ENCODE measurements at places on chromosomes 1 and 21. TPM values are rescaled to one million over a fixed set of nuclear protein-coding genes. Genes with fewer than 3 reads are reported as not detected.

- no peak for DNase-seq
These were observed 8.2 kb upstream of the C1orf141 start for GRCh38 chr1:67142931-67143330.

GRCh38 chr21:43652616-43653015, 6.7 kb downstream of the HSF2BP start:
- DNase-seq: no peak

DNA sequence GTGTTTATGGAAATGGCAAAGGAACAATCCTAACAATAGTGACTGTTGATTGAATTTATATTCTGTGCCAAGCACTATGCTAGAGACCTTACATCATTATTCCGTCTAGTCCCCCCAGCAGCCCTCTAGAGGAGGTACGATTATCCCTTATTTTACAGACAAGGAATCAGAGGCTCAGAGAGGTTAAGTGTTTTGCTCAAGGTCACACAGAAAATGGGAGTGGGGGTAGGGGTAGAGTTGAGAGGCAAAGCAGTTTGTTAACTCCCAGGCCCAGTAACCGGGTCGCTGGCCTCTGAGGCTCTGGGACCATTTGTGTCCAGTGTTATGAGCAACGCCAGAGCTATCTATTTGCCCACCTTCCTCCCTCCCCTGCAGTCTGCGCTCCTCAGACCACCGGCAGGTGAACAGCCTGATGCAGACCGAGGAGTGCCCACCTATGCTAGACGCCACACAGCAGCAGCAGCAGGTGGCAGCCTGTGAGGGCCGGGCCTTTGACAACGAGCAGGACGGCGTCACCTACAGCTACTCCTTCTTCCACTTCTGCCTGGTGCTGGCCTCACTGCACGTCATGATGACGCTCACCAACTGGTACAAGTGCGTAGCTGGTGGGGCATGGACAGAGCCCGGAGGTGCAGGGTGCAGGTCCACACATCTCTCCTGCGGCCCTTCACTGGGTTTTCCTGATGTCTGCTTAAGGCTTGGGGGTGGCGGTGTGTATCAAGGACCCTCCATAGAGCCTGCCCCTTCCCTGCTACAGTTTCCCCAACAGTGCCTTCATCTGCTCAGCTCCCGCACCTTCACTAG, 19.8 kb downstream of the SERINC2 start:
- DNase-seq: peak; percentile 29

GRCh38 chr21:36203603-36203889, 46.9 kb downstream of the DOP1B start:
- no peak for DNase-seq

DNA sequence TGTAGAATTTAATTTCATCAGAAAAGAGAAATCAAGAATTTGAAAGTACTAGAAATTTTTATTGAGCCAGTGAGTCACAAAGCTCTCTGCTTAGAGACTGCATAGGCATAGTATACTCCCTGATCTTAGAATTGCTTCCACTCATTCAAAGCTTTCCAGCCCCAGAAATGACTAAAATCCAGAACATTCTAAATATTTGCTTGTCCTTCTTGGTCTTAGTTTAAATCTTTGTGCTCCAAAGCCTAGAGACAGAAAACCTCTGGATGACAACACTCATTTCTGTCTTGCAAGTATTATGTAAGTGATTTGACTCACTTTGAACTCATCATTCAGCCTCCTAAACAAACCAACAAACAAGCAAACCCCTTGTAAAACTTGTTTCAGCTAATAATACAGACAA, 74.2 kb downstream of the PTPRC start:
- no peak for DNase-seq

DNA sequence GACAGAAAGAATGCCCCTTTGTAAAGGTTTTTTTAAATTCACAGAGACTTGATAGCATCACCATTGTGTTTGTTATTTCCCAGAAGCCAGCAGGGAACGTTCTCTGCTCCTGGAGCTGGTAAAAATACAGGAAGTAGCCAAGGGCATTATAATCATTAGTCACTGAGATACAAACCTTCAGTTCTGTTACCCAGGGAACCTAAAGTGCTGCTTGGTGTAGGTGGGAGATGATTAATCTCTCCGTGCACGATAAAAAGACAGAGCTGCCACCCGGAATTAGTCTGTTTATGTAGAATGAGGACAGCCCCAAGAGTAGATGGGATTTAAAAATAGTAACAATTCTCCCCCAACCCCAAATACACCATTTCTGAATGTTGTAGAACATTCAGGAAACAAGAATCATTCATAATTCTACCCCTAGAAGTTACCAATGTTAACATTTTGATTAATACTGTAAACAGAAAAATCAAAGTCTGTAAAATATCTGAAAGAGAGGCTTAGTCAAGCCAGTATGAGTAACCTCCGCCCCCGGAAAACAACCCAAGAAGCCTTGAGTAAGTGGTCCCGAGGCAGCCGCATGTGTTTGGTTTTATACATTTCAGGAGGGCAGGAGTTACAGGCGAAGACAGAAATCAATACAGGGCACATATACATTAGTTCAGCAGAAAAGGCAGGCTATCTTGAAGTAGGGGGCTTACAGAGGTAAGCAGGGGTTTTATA, 45.3 kb upstream of the CTBS start:
- no peak for DNase-seq

GRCh38 chr1:145824499-145824842, 471 bp downstream of the POLR3C start:
- DNase-seq: no peak

GRCh38 chr1:3898994-3899753, 898 bp downstream of the C1orf174 start:
- peak; percentile 62 for DNase-seq

- peak; percentile 31 for DNase-seq
These were observed 256.9 kb downstream of the GPATCH2 start for GRCh38 chr1:217373761-217374701.

GRCh38 chr21:46562964-46563607, 41.8 kb downstream of the S100B start:
- no peak for DNase-seq

DNA sequence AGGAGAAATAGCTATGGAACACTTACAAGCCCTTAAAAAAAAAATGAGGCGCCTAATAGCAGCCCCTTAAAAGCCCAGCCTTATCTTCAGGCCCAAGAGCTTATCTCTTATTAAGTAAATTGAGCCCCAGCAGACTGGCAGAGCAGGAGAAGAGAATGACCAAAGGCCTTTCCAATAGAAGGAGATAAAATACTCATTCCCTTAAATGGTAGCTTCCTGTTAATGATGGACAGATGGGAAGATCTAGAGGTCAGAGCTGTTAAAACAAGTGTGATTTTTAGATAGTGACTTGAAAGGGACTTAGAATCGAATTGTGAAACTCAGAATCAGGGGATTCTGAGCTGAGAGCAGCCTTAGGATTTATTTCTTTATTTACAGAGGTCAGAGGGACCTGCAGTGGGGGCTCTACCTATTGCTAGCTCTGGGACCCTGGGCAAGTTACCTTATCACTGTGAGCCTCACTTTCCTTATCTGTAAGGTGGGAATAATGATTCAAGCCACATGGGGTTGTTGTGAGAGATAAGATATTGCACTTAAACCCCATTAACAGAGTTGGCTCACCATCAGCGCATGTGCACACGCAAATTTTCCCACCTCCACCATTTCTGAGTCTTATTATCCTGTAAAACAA, 101.3 kb upstream of the C8B start:
- DNase-seq: no peak

- DNase-seq: no peak
These were observed 24.6 kb downstream of the RAVER2 start for GRCh38 chr1:64769482-64769881.

- no peak for DNase-seq
These were observed 20.3 kb upstream of the CXADR start for GRCh38 chr21:17492415-17493168.

DNA sequence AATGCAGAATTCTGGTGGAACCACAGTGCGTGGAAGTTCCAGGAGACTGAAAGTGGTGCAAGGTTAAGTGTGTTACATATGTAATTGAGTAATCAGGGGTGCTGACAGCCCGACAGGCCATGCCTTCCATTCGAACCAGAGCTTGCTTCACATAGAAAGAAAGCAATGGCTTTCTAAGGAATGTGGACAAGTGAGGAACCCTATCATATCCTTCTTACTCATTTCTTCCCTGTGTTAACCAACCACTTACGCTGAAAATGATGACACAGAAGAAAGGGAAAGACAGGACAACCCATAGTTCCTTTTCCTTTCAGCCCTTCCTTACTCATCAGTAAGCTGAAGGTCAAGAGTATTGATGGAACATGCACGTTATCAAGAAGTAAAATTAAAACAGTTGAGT, 48.1 kb upstream of the KCNA3 start:
- no peak for DNase-seq

DNA sequence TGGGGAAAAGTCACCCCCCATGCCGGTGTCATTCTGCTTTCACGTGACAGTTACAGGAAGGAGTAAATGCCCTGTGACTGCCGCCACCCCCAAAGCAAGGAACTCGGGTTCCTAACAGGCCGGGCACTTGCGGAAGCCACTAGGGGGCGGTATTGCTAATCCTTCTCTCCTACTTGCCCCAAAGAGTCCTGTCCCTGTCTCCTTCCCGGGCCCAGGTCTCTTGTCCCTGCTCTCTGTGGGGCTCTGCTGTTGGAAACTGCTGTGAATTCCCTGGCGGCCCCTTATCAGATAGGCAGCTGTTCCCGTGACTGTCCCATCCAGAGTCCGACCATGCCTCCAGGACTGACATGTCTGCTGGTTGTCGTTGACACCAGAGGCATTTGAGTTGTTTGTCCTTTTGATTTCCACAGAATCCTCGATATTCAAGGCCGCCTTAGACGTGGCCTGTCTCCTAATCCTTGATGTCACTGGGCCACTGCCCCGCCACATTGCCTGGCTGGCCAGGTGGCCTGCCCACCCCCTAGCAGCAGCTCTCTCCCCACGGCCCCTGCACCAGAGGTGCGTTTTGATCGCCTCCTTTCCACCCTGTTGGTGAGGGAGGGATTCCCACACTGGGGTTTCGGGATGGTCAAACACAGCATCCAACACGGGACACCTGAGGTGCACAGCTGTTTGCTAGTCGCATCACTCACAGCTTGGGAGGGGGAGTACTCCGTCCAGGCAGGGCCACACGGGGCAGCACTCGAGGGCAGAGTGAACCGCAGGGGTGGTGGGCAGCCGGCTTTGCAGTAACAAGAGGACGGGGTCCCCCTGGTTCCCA, 37.3 kb downstream of the CHAF1B start:
- peak; percentile 86 for DNase-seq

- DNase-seq: peak; percentile 83
These were observed 45.2 kb downstream of the CAMK2N1 start for GRCh38 chr1:20440785-20441200.

- no peak for DNase-seq
These were observed 225.9 kb downstream of the PTPRC start for GRCh38 chr1:198864695-198865094.

GRCh38 chr1:243686159-243686558, 163.9 kb downstream of the AKT3 start:
- no peak for DNase-seq

- no peak for DNase-seq
These were observed 17.8 kb upstream of the PTGFR start for GRCh38 chr1:78472851-78473496.

DNA sequence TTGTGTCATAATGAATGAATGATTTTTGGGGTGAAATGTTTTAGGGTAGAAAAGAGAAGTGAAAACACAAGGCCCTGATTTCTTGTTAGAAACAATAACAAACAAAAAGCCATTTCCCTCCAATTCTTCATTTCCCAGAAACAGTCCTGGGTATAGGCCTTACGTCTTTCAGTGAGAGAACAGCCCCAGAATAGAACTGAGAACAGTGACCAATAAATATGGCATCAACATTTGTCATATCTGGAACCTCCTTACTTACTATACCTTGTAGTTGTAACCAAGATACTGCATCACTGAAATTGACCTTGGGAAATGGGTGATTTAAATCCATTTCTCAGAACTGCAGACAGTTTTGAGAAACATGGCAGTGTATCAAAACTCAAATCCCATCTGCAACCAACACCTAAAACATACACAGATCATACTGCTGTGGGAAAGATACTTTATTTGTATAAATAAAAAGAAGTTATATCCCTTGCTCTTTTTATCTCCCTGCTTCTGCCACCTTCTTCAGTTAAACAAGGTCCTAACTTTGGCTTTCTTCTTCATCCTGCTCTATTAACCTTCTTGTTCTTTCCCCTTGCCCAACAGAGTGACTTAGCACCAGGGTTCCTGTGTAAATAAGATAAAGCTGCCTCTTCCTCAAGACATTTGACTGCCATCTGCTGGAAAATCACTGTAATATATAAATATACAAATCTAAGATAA, 19.5 kb downstream of the XKR8 start:
- DNase-seq: no peak

- no peak for DNase-seq
These were observed 61.1 kb upstream of the PPP2R5A start for GRCh38 chr1:212224102-212224501.

DNA sequence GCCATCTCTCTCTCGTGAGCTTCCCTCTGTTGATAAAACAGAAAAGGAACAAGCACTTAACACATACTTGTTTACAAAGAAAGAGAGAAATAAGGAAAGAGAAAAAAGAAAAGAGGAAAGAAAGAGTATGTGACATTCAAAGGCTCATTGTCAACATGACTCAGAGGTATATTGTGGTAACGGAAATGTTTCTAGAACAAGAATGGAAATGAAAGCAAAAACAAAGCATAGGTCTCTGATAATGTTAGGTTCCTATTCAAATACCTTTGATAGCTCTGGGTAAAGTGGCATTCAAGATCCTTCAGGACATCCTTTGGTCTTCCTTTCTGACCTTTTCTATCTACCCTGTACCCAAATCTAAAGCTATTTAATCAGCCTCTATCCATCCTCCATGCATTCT, 67.4 kb upstream of the DMRTA2 start:
- DNase-seq: no peak

DNA sequence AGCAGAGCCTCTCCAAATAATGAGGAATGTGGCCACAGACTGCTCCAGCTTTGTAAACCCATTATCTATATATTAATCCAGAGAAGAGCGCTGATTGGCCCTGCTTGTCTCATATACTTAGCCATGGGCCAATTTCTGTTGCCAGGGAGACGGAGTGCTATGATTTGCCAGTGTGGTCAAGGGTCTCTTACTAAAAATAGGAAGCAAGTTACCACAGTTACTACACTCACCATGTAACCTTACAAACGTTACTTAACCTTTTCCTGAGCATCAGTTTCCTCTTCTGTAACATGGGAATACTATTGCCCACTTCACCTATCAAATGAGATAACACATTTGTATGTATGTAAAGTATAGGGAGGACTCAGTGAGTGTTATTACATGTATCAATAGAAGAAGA, 7.7 kb upstream of the S100A2 start:
- DNase-seq: no peak

GRCh38 chr1:95086949-95087533, 14.3 kb upstream of the ALG14 start:
- peak; percentile 47 for DNase-seq

GRCh38 chr1:178942285-178943198, 71.7 kb upstream of the ANGPTL1 start:
- no peak for DNase-seq

IKBKE gene
- 6.6 TPM for total RNA-seq

AMY2B gene
- total RNA-seq: 0.90 TPM

ALG14 gene
- 2.7 TPM for total RNA-seq

LCK gene
- 37.0 TPM for total RNA-seq

LAMC1 gene
- total RNA-seq: 96.2 TPM

CCDC181 gene
- 2.9 TPM for total RNA-seq

NUP210L gene
- total RNA-seq: not detected

CYB561D1 gene
- total RNA-seq: 6.5 TPM

MCOLN3 gene
- total RNA-seq: 10.6 TPM

APOBEC4 gene
- total RNA-seq: not detected

LCE2A gene
- total RNA-seq: not detected

CD101 gene
- total RNA-seq: 1.8 TPM

Measured in H9 (cell line).